ENCODE measurements at places on chromosomes 6 and 20.
A peak's percentile ranks its signal among the peaks of the same experiment; 100 is the strongest.

- DNase-seq: peak; percentile 68
Observed at GRCh38 chr6:90295854-90296340, 746 bp downstream of the BACH2 start.

DNA sequence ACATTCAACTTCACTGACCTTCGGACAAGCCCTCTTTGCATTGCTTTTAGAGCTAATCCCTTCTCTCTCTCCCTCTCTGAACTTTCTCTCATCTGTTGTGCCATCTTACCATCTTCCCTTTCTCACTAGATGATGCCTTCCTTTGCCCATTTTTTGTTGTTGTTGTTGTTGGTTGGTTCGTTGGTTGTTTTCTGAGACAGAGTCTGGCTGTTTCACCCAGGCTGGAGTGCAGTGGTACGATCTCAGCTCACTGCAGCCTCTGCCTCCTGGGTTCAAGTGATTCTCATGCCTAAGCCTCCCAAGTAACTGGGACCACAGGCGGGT, 18.8 kb downstream of the MAP3K5 start:
- no peak for DNase-seq

- DNase-seq: no peak
Observed at GRCh38 chr6:15620611-15621010, 42.2 kb downstream of the DTNBP1 start.

GRCh38 chr6:151376440-151376839, 14.9 kb downstream of the ZBTB2 start:
- DNase-seq: no peak

DNA sequence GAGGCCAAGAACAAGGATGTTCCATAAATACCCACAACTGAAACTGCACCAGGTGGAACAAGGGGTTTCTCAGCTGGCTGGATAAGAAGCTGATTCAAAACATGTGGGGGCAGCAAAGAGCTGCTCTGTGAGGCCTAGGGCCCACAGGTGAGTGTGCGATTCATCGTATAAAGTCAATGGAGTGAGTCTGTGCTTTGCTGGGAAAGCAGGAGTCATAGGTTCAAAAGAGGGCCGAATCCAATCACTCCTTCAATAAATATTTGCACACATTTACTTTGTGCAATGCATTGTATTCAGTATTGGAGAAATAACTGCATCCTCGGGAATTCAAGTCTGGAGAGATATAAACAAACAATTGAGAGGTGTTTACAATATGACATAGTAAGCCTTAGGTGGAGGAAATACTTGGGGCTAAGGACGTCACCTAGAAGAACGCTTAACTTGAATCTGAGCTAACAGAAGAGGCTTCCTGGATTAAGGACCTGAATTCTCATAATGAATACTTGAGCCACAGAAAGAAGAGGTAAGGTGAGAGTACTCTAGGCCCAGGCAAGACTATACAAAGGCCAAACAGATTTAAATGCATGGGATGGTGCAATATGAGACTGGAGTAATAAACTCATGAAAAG, 83.7 kb upstream of the TMEM30A start:
- DNase-seq: no peak

GRCh38 chr6:113683968-113684367, 173.2 kb upstream of the MARCKS start:
- no peak for DNase-seq

- no peak for DNase-seq
Observed at GRCh38 chr6:34148631-34149451, 3.0 kb upstream of the GRM4 start.
